ENCODE measurements at places on chromosomes 7 and 10.

- DNase-seq: no peak
Observed at GRCh38 chr7:47669178-47669891, 87.4 kb upstream of the TNS3 start.

GRCh38 chr7:138431517-138431916 is 28.5 kb upstream of the TRIM24 start:
- no peak for DNase-seq

DNA sequence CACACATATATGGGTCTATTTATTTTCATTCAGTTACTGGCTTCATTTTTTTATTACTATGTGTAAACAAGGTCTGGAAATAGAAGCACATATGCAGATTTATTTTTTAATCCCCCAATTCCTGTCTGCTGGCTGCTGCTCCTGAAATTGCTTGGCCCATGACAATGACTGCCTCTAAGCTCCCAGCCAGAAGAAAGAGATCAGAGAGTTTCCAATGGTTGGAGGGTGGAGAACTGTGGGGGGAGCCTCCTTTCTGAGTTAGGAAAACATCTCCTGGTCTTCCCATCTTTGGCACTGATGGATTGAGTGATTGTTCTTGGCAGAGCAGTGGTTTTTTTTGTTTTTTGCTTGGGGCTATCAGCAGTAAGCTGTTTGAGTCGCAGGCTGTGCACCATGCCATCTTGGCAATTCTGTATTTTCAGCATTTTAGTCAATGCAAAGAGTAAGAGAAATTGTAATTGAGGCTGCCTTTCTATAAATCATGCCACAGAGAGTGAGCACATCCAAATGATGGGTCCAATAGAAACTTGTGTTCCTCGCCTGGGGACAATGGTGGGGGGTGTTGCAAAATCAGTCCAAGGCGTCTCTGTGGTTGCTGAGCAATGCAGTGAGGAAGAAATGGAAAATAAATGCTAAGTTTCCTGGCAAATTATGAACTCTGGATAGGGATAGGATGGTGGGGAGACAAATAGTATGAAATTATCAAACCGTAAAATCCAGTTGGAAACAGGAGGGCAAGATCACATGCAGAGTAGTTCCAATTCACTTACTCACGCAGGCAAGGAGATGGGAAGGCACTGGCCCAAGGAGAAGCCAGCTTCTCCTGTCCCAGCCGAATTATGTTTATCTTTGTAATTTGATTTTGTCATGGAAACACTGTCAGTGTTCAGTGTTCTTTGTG is 382.4 kb downstream of the SORCS3 start:
- DNase-seq: no peak

- no peak for DNase-seq
Observed at GRCh38 chr7:106061301-106061979, 50.7 kb downstream of the SYPL1 start.

GRCh38 chr10:24989867-24990266 is 26.1 kb downstream of the ENKUR start:
- no peak for DNase-seq

- no peak for DNase-seq
Observed at GRCh38 chr10:7811000-7811399, 7.3 kb upstream of the TAF3 start.

DNA sequence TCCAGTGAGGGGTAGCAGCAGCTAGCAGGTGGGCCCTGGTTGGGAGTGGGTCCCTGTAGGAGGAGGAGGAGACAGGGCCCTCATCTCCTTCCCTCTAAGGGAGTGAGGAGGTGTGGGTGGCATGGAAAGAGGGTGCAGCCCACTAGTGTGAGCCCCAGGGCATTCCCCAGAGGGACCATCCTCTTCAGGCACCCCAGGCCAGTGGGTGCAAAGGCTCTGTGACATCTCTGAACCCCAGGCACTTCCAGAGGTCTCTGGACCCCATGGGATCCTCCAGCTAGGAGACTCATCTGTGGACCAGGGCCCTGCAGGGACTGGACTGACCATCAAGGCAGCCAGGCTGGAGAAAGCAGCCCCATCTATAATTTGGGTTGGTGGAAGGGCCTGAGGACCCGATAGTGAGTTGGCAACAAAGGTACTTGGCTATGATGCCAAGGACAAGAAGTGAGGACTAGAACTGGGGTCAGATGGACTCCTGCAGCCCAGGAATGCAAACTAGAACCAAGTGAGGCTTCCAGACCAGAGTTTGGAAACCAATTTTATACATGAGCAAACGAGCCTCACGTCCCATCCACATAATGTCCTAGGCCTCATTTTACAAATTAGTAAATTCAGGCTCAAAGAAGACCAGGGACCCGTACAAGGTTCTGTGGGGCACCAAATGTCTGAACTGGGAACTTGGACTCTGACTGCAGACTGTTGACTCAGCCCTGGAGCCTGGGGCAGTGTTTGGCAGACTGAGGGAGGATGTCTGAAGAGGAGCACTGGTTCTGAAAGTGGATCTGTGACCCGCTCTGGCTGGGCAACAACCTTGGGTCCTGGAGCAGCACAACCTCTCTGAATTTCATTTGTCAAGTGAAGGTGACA is 1.4 kb upstream of the VSTM4 start:
- no peak for DNase-seq

DNA sequence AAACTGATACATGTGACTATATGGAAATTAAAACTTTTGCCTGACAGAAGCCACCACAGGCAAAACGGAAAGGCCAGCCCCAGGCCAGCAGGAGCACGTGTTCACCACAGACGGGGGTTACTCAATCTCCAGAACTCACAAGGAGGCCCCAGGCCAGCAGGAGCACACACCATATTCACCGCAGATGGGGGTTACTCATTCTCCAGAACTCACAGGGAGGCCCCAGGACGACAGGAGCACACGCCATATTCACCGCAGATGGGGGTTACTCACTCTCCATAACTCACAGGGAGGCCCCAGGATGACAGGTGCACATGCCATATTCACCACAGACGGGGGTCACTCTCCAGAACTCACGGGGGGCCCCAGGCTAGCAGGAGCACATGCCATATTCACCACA is 61.5 kb downstream of the NKX6-2 start:
- DNase-seq: no peak

GRCh38 chr10:31130406-31130805 is 98.7 kb upstream of the ZNF438 start:
- no peak for DNase-seq

GRCh38 chr10:115846528-115846927 is 426.5 kb downstream of the GFRA1 start:
- DNase-seq: no peak

GRCh38 chr7:28236560-28236959 is 56.0 kb upstream of the JAZF1 start:
- no peak for DNase-seq

All from NCI-H1417 (cell line).